T-cell (primary cell): ENCODE measurements at places on chromosomes 13 and 19. TPM values are rescaled to one million over a fixed set of nuclear protein-coding genes. Genes with fewer than 3 reads are reported as not detected.

The KLK10 gene
- not detected for total RNA-seq

The ZNF723 gene
- total RNA-seq, result not detected

The C1QTNF9B gene
- total RNA-seq, result not detected

The SYNGR4 gene
- total RNA-seq, result not detected

The RAB3D gene
- 4.7 TPM for total RNA-seq

The FLT1 gene
- 1.6 TPM for total RNA-seq

- DNase-seq, result no peak
Measured at GRCh38 chr19:40976724-40977123, 14.4 kb upstream of the CYP2B6 start.

DNA sequence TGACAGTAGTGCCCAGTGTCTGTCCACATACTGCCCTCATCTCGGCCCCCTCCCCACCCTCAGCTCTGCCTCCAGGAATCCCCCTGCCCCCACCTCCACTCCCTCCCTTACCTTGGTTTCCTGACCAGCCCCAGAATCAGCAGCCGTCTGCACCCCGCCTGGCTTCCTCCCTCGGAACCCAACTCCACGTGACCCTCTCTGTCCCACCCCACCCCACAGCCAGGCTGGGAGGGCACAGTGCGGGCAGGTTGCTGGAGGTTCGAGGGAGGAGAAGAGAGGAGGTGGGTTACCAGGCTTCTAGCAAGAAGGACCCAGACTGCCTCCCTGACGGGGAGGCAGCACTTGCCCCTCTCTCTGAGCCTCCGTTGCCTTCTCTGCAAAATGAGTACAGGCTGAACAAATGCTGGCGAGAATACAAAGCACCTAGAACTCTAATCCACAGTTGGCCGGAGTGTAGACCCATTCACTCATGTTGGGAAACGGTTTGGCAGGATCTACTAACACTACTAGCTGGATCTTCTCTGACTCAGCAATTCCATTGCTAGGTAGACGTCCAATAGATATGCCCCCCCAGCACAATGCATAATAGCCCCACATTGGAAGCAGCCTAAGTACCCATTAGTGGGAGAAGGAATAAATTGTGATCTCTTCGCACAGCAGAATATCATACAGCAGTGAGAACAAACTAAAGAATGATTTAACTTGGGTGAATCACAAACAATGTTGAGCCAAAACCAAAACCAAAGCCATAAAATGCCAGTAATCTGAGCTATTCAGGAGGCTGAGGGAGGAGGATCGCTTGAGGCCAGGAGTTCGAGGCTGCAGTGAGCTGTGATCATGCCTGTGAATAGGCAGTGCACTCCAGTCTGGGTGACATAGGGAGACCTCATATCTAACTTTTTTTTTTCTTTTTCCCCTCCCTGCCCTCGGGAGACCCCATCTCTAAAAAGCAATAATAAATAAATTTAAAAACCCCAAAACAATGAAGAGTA lies at the start of gene RASAL3:
Gene RASAL3, minus strand, starts transcription at position 151 of the 992 bp plus-strand sequence. CDS start 186 bp downstream, outside the sequence.
- peak; percentile 53 for DNase-seq

GRCh38 chr19:3801412-3802096 lies 15.4 kb upstream of the MATK start:
- DNase-seq, result peak; percentile 57

GRCh38 chr19:45507872-45508416 lies 665 bp downstream of the VASP start:
- DNase-seq, result no peak

DNA sequence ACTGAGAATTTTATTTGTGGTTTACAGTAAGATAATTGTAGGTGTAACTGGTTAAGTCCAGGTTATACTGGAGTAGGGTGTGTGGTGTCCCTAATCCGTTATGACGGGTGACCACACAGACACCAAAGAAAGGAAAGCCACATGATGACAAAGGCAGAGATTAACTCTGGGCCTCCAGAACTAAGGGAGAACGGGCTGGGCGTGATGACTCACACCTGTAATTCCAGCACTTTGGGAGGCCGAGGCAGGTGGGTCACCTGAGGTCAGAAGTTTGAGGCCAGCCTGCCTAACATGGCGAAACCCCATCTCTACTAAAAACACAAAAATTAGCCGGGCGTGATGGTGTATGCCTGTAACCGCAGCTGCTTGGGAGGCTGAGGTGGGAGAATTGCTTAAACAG lies 10.2 kb upstream of the FUT2 start:
- DNase-seq, result no peak

- peak; percentile 44 for DNase-seq
Measured at GRCh38 chr19:55670280-55671053, 4.6 kb upstream of the EPN1 start.

- DNase-seq, result no peak
Measured at GRCh38 chr19:3746371-3747056, 15.0 kb downstream of the APBA3 start.

- DNase-seq, result no peak
Measured at GRCh38 chr13:71869274-71869673, 2.3 kb upstream of the DACH1 start.
